ENCODE measurements at places on chromosomes 12 and 14. TPM values are rescaled to one million over a fixed set of nuclear protein-coding genes. Genes with fewer than 3 reads are reported as not detected.

DNA sequence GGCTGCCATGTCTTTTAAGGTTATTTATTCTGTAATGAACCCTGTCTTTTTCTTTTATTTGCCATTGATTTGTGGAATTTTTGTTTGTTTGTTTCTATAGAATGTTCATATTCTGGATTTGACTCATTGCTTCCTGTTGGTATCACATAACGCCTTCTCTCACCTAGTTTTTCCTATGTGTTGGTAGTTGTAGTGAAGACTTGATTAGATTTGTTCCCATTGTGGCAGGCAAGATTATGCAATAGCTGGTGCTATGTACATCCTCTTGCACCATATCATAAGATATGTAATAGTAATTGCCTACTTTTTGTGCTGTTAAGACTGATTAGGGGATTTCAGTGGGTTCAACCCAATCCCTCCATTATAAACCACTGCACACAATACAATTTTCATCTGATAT, 3.9 kb upstream of the KRT6B start:
- no peaks in the 10 kb centered on the region for H3K4me1 ChIP-seq
- H3K36me3 ChIP-seq: no peaks in the 10 kb centered on the region
- H3K4me3 ChIP-seq: no peak overlapping the region
- no peak overlapping the region for H3K27ac ChIP-seq
- H3K27me3 ChIP-seq: no peaks in the 10 kb centered on the region

GRCh38 chr12:30548203-30548602, 147.5 kb downstream of the IPO8 start:
- H3K36me3 ChIP-seq: no peaks in the 10 kb centered on the region
- no peak overlapping the region for H3K4me3 ChIP-seq
- H3K4me1 ChIP-seq: no peaks in the 10 kb centered on the region
- H3K27ac ChIP-seq: no peak overlapping the region

DNA sequence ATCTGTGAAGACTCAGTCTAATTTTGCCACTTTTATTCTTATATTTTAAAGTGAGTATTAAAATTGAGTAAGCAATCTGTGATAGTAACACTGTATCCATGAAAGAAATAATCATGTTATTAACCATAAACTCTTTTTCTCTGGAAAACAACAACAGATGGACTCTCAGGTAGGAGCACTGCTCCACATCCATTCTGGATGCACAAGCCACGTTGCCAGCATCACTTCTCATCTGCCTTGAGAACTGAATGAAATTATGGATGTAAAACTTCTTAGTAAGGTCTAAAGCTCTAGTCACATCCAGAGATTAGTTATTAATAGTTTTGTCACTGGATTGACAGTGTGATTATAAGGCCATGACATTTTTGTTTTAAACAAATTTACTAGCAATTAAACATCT, 489.1 kb upstream of the SYT1 start:
- H3K4me3 ChIP-seq: no peak overlapping the region
- H3K27me3 ChIP-seq: no peaks in the 10 kb centered on the region
- no peak overlapping the region for H3K27ac ChIP-seq
- DNase-seq: no peak
- H3K36me3 ChIP-seq: no peaks in the 10 kb centered on the region

DNA sequence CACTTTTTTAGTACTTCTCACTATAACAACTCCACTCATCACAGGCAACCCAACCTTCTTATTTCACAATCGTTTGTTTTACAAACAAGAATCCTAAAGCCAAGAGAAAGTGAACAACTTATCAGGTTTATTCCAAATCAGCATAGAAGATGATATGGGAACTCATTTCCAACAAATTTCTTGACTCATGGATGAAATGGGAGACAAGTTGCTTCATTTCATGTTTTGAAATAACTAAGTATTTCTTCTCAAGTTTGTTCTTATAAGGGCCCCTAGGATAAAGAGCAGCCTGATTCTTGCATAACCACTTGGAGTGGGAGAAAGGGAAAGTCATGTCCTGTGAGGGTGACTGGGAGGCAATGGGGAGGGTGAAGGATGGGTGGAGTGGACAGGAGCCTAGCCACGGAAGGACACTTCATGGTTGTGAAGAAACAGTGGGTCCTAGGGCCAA, 168.3 kb downstream of the DUSP6 start:
- no peaks in the 10 kb centered on the region for H3K4me1 ChIP-seq
- no peaks in the 10 kb centered on the region for H3K27me3 ChIP-seq
- DNase-seq: peak; percentile 4
- H3K4me3 ChIP-seq: no peak overlapping the region
- H3K27ac ChIP-seq: no peak overlapping the region
- no peaks in the 10 kb centered on the region for H3K36me3 ChIP-seq

DNA sequence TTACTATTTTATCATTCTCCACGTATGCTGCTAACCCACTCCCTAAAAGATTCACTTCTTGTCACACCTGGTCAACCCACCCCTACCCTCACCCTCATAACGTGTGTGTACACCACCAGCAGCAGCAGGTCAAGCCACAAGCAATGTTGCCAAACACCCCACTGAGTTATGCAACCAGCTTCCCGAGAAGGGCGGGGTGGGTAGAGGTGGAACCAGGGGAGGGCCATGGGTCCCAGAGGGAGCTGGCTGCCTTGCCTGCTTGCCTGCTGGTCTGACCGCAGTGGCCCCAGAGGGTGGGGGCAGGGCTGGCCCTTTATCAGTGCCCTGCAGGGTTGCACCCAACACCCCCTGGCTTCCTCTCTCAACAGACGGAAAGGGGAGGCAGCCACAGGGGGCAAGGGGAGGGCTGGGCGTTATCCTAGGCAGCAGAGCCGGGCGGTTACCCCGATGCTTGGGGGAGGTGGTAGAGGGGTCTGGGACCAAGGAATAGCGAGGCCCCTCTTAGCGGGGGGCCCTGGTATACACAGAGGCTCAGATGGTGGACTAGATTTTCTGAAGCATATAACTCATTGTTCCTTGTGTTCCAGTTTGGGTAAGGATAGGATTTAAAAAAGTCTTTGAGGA, 3.5 kb upstream of the NFE2 start:
- no peak overlapping the region for H3K4me3 ChIP-seq
- peak; percentile 77 for DNase-seq
- H3K4me1 ChIP-seq: peaks cover 13% of the 10 kb centered on the region
- no peaks in the 10 kb centered on the region for H3K27me3 ChIP-seq
- H3K27ac ChIP-seq: no peak overlapping the region

GRCh38 chr14:89814126-89814525, 140.4 kb downstream of the EFCAB11 start:
- H3K4me3 ChIP-seq: no peak overlapping the region
- H3K4me1 ChIP-seq: no peaks in the 10 kb centered on the region
- no peaks in the 10 kb centered on the region for H3K36me3 ChIP-seq
- DNase-seq: no peak

DNA sequence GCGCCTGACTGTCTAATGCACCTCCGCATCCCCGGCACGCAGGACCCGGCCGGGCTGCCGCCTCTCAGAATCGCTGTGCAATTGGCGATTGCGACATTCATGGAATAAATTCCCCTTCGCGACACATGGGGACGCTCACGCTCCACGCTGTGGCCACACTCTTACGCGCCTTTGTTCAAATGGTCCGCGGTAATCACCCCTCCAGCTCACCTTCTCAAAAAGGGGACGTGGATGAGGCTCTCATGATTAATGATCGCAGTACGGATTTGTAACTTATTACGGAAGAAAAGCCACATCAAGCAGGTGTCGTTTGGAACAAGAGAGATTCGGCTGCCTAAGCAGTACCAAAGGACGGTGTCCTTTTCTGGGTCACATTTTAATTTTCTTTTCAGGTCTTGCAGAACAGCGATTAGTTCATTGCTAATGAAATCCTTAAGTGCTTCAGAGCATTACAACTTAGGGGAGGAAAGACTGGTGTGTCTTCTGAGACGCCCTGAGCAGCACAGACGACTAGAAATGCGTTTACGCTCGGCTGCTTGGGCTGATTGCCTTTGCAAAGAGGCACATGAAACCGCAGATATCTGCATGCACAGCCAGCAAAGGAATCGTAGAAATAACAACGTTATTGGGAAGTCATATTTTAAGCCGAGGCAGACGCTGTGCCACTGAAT, 37.3 kb upstream of the ADGRD1 start:
- peak overlapping the region; percentile 11 for H3K27ac ChIP-seq
- H3K4me3 ChIP-seq: no peak overlapping the region
- H3K27me3 ChIP-seq: no peaks in the 10 kb centered on the region
- H3K36me3 ChIP-seq: no peaks in the 10 kb centered on the region
- DNase-seq: peak; percentile 63

DNA sequence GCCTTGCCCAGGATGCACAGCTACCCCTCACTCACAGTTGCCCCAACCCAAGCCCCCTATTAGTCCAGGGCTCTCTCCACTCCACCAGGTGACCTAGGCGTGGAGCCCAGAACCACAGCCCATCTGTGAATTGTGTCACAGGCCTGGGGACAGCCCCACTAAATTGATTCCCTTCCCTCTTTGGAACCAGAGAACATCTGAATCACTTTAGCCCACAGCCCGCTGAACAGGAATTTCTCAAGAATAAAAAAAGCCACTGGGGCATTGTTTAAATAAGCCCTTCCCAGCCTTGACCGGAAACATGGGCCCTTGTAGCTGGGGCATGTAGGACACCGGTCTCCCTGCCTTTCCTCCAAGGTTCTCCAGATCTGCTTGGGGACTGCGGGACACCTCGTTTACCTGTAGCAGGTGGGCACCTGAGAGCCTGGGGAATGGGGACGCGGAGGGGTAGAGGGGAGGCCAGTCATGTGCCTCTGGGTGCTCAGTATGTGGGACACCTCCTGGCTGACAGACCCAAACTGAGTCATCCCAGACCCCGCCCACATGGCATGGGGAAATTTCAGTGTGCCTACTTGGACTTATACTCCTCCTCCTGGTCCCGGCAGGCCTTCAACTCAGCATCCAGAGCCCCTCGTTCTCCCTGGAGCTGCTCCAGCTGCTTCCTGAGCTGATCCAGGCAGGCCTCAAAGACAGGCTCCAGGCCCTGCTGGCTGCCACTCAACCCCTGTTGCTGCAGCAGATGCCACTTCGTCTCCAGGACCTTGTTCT, 1.3 kb downstream of the KRT78 start:
- no peaks in the 10 kb centered on the region for H3K36me3 ChIP-seq
- H3K4me3 ChIP-seq: no peak overlapping the region
- peak overlapping the region; percentile 22 for H3K27ac ChIP-seq

GRCh38 chr12:19681007-19681406, 241.7 kb downstream of the AEBP2 start:
- no peaks in the 10 kb centered on the region for H3K36me3 ChIP-seq
- no peaks in the 10 kb centered on the region for H3K27me3 ChIP-seq
- no peak overlapping the region for H3K4me3 ChIP-seq
- no peaks in the 10 kb centered on the region for H3K4me1 ChIP-seq
- DNase-seq: no peak

The HOXC6 gene
- not detected for total RNA-seq

The KRT78 gene
- 0.40 TPM for total RNA-seq

The SLC38A4 gene
- 0.11 TPM for total RNA-seq

GRCh38 chr12:19186722-19187661, 57.5 kb downstream of the PLEKHA5 start:
- H3K4me3 ChIP-seq: no peak overlapping the region
- H3K4me1 ChIP-seq: peaks cover 17% of the 10 kb centered on the region
- no peaks in the 10 kb centered on the region for H3K36me3 ChIP-seq
- H3K27ac ChIP-seq: no peak overlapping the region
- no peak for DNase-seq
- no peaks in the 10 kb centered on the region for H3K27me3 ChIP-seq

The TAS2R19 gene
- 12.0 TPM for total RNA-seq

GRCh38 chr14:66435683-66436082, 50.5 kb upstream of the CCDC196 start:
- H3K36me3 ChIP-seq: no peaks in the 10 kb centered on the region
- H3K27me3 ChIP-seq: no peaks in the 10 kb centered on the region
- DNase-seq: no peak
- no peak overlapping the region for H3K27ac ChIP-seq

DNA sequence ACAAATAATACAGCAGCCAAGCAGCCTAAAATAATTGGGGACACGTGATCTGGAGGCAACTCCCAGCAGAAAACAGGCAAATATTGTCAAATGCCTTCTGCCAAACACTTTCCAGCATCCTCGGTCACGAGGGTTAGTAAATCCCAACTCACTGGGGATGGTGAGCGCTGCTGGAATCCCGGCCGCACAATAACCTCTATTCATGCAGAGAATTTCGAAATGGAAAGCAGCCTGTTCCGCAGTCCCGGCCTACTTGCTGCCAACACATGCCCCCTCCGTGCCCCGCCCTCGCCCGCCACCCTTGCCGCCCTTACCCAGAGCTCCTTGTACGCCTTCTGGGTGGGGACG, 62.2 kb downstream of the RFX4 start:
- H3K27me3 ChIP-seq: no peaks in the 10 kb centered on the region
- DNase-seq: peak; percentile 13
- H3K4me1 ChIP-seq: no peaks in the 10 kb centered on the region
- H3K4me3 ChIP-seq: no peak overlapping the region
- H3K36me3 ChIP-seq: no peaks in the 10 kb centered on the region

- no peak for DNase-seq
- no peak overlapping the region for H3K4me3 ChIP-seq
Observed at GRCh38 chr12:130860311-130860710, 11.6 kb upstream of the RAN start.

GRCh38 chr12:19515179-19515578, 75.9 kb downstream of the AEBP2 start:
- DNase-seq: no peak
- no peak overlapping the region for H3K27ac ChIP-seq
- H3K4me1 ChIP-seq: peaks cover 22% of the 10 kb centered on the region
- H3K4me3 ChIP-seq: no peak overlapping the region
- no peaks in the 10 kb centered on the region for H3K36me3 ChIP-seq
- H3K27me3 ChIP-seq: no peaks in the 10 kb centered on the region

The SYNE3 gene
- total RNA-seq: 14.6 TPM
